ENCODE measurements at places on chromosomes 6 and 20. TPM values are rescaled to one million over a fixed set of nuclear protein-coding genes. Genes with fewer than 3 reads are reported as not detected.

Gene DPPA5
- not detected for total RNA-seq

Gene TMEM74B
- total RNA-seq = 0.73 TPM

Gene OTOR
- total RNA-seq = not detected

Gene LAMA2
- total RNA-seq = not detected

Gene RBPJL
- total RNA-seq = not detected

Gene HLA-DOA
- total RNA-seq = 209 TPM

Gene KIAA0408
- 0.34 TPM for total RNA-seq

Gene SLC22A3
- not detected for total RNA-seq

Gene OR2B6
- total RNA-seq = not detected

Gene FOXQ1
- total RNA-seq = not detected

Gene TPX2
- 0.30 TPM for total RNA-seq

Gene OR2H1
- not detected for total RNA-seq

Gene FABP7
- total RNA-seq = not detected

Gene TCEA2
- total RNA-seq = 49.3 TPM

Gene SFTA2
- total RNA-seq = not detected

Gene HUS1B
- 2.9 TPM for total RNA-seq

Gene LZTS3
- 6.4 TPM for total RNA-seq

Gene HCRTR2
- total RNA-seq = not detected

Gene KCNK15
- 0.17 TPM for total RNA-seq

Gene SPEF1
- not detected for total RNA-seq

Gene E2F1
- 2.7 TPM for total RNA-seq
